ENCODE measurements at places on chromosomes 11 and 22.

- DNase-seq: no peak
Observed at GRCh38 chr11:105227363-105227762, 87.8 kb upstream of the CARD18 start.

GRCh38 chr11:47980088-47980906, at the start of gene PTPRJ:
Gene PTPRJ, plus strand, starts transcription at chr11:47980559. Its CDS starts 354 bp downstream, at chr11:47980913.
- DNase-seq: peak; percentile 47

GRCh38 chr22:47841156-47841555, 1078.7 kb downstream of the TBC1D22A start:
- no peak for DNase-seq

DNA sequence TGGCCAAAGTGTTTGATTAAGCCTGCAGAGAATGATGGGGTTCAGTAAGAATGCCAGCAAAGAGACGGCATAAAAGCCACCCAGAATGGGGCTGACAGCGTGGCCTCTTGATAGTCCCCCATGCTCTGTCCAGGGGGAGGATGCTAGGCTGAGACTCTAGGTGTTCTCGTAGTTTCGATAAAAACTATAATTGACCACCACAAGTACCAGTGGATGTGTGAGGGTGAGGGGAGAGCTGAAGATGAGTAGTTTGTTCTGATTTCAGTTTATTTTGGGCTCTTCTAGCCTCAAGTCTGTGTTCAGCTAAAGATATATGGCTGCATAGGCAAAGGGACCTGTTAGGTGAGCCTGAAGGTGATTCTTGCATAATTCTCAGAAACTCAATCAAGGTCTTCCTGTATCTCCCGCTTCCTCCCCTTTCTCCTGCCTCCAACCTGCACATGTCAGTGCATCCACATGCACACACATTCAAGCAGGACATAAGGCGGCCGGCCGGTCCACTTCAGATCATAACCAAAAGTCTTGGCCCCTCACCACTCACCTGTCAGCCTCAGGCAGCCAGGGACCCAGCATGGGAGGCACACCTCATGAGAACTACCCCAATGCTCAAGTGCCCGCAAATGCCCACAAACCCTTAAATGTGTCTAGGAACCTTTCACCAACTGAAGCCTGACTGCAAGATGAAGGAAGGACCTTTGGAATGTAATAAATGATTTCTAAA, 31.2 kb downstream of the FLI1 start:
- no peak for DNase-seq

DNA sequence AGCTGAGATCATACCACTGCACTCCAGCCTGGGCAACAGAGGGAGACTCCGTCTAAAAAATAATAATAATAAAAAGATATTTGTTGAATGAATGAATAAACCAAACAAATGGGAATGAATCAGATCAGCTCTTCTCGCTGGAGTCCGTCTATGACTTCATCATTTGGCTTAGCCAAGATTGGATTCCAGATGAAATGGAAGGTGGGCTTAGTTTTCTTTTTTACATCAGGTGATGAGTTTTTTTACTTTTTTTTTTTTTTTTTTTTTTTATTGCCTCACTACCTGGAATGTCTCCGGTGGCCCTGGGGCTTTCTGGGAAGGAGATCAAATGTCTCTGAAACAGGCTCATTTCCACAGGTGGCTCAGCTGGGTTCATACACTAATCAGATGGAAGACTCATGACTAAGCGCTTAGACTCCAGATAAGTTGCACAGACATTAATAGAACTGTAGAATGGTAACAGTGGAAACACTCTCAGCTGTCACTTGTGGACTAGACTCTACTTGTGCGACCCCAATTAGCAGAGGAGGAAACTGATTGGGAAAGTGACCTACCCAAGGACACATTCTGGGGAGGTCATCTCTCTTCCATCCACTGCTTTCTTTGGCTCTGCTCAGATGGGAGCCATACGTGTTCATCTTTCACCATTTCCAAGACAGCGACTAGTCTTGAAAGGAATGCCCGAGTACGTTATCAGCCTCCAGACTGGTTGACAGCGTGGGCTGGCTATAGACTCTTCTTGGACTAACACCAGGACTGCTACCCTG, 20.5 kb upstream of the RBFOX2 start:
- no peak for DNase-seq

DNA sequence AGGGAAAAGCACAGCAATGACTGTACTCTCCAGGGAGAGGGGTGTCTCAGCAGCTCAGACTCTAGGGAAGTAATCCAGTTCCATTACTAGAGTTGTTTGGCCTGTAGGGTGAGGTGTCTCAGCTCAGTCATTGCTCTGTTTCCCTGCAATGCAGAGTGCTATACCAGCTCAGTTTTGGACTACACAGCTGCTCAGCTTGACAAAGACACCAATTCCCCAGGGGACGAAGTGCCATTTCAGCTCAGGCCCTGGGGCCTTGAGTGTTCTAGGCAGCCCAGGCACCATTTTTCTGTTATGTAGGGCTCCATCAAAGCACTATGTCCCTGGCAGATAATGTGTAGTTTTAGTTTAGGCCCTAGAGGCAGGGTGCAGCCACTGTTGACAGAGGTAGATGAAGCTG, 18.2 kb downstream of the CALCB start:
- DNase-seq: no peak

- DNase-seq: no peak
Observed at GRCh38 chr22:32528984-32529982, 54.7 kb downstream of the FBXO7 start.

GRCh38 chr11:118238929-118239328, 13.2 kb downstream of the MPZL3 start:
- no peak for DNase-seq

DNA sequence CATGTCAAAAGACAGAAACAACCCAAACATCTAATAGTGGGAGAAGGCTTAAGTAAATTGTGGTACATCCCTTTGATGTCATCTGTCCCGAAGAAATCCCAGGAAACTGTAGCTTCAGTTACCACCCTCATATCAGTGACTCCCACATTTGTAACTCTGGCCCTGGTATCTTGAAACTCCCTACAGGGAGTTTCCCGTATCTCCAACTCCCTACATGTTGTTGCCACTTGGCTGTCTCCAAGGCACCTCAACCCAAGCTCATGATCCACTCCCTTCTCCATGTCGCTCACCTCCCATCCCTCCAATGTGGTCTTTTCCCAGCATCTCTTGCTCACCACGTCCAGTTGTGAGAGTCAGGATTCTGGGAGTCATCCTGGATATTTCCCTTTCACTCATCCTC, 68.1 kb downstream of the CACNG2 start:
- no peak for DNase-seq

DNA sequence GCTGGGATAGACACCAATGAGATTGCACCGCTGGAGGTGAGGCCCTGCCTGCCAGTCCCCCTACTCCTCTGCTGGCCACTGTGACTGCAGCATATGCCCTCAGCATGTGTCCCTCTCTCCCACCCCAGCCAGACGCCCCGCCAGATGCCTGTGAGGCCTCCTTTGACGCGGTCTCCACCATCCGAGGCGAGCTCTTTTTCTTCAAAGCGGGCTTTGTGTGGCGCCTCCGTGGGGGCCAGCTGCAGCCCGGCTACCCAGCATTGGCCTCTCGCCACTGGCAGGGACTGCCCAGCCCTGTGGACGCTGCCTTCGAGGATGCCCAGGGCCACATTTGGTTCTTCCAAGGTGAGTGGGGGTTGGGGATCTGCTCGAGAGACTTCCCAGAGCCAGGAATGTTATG, 5.7 kb upstream of the SMARCB1 start:
- DNase-seq: no peak

GRCh38 chr11:87812571-87813365, 362.5 kb downstream of the RAB38 start:
- no peak for DNase-seq

DNA sequence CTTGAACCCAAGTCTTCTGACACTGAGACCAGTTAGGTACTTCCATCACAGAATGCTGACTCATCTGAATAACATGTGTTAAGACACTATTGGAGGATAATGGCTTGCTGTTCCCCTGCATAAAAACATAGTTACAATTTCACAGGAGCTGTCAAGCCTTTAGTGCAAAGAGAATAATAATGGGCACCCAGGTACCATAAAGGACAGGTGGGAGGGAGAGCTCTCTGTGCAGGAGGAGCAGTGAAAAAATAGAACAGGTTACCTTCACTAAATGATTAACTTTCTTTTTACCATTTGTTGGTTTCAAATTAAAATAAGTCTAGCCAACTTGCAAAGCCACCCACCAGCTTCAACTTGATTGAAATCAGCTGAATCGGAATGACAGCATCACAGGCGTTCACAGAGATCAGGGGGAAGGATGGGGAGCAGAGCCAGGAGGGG, 173.2 kb downstream of the DSCAML1 start:
- no peak for DNase-seq

- DNase-seq: no peak
Observed at GRCh38 chr11:120632579-120632978, 121.0 kb downstream of the GRIK4 start.

GRCh38 chr11:117914991-117915618, 14.1 kb downstream of the TMPRSS13 start:
- DNase-seq: no peak

GRCh38 chr22:31603081-31603525, 58.9 kb downstream of the PISD start:
- no peak for DNase-seq

DNA sequence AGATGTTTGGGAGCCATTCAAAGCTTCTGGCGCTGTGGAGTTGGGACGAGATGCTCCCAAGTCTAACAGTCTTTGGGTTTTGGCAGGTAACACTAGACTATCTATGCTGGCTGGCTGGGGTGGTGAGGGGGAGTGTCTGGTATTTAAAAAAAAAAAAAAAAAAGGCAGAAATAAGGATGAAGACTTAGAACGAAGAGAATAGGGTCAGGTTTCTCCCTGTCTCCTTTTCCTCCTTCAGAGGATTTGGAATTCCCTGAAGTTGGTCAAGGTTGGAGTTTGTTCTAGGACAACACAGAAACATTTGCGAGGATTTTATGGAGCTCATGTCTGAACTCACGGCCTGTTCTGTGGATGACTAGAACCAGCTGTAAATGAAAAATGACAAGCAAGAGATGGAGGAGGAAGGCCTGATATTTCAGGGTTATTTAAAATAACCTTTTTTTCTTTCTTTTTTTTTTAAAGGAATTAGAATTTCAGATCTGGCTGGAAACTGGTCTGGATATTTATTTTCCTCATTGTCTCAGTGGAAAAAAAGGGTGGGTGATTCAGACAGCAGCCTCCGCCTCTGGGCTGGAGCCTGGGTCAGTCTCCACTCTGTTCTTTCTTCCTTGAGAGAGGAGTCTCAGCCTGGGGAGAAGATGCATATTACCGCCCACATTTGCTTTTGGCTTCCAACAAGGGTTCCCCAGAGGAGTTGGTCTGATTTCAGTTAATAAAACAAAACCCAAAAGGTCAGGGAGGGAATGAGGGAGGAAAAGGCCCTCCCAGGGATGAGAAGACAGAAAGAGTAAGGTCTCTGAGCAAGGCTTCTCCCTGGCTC, 80.1 kb downstream of the USP35 start:
- DNase-seq: no peak

DNA sequence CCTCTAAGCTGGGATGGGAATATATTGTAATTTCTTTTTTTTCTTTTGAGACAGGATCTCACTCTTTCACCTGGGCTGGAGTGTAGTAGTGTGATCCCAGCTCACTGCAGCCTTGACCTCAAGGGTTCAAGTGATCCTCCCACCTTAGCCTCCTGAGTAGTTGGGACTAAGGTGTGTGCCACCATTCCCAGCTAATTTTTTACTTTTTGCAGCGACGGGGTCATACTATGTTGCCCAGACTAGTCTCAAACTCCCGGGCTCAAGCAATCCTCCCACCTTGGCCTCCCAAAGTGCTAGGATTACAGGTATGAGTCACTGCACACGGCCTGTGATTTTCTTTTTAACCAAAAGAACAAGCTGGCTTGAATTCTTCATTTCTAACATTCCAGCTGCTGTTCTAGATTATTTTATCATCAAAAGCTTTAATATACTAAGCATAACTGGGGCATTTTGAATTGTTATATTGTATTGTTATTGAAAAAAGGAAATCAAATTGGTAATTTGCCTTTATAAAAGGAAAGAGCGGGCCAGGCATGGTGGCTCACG, 26.8 kb upstream of the PPP2R1B start:
- DNase-seq: no peak

- DNase-seq: no peak
Observed at GRCh38 chr11:125239585-125240560, 75.3 kb downstream of the PKNOX2 start.

- no peak for DNase-seq
Observed at GRCh38 chr11:7435176-7435575, 50.1 kb upstream of the OLFML1 start.

DNA sequence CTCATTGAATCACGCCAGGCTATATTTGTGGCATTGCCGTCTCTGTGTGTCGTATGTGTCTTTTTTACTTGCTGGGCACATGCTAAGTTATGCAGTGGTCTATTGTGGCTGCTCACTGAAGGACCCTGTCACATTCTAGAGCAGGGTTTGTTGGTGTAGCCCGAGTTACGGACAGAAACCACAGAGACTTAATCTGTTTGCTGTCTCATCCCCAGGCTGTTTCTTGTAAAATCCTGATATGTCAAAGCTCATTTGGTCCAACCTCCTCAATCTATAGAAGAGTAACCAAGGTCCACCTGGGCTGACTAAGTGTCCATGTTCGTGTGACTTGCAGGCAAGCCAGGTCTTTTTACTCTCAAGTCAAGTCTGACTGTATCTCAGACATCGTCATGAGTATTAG, 5.0 kb downstream of the DPF2 start:
- no peak for DNase-seq

DNA sequence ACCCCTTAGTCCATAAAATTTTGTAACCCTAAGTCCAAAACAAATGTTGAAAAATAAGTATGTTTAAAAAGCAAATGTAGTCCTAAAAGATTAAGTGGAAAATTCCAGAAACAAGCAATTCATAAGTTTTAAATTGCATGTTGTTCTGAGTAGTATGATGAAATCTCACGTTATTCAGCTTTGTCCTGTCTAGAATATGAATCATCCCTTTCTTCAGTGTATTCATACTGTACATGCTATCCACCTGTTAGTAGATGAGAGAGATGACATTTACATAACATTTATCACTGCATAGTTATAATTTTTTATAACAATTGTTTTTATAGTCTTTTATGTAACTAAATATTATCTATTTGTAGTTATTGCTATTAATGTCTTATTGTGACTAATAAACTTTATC, 622.3 kb upstream of the CHORDC1 start:
- DNase-seq: no peak

DNA sequence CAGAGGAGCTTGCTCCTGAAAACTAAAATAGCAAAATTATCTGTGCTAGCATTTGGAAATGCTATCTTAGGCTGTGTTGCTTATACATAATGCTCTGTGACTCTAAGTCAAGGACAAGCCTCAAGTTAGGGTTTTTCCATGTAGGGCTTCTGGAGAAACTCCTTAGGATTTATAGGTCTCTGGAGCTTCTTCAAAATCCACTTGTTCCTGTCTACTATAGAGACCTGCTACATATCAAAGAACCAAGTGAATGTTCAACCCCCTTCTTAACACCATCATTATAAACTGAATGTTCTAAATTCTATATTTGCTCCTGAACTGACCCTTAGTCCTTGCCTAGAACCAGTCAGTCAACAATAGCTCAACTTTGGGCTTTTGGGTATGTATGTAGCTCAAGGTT, 523.1 kb upstream of the CCDC90B start:
- DNase-seq: no peak

- no peak for DNase-seq
Observed at GRCh38 chr11:73265853-73266645, 6.1 kb upstream of the P2RY6 start.

- DNase-seq: no peak
Observed at GRCh38 chr22:24696551-24697001, 77.9 kb downstream of the PIWIL3 start.

GRCh38 chr11:102306817-102307726, 10.2 kb upstream of the BIRC3 start:
- DNase-seq: no peak
